ENCODE measurements at places on chromosomes 11 and 22.

DNA sequence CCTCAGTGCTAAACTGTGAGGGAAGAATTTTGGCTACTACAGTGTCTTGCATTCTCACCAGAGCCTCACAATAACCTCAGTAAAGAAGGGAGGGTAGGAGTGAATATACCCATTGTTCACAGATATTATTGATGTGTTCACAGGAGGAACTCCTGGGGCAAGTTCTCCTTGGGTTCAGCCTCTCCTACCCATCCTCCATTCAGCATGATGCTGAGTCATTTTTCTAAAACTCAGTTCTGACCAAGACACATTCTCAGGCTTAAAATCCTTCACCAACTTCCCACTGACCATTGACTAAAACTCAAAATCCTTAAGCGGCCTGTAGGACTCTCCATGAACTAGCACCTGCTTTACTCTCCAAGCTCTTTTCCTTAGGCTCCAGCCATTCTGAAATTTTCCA is 48.7 kb downstream of the SYTL2 start:
- no peak for DNase-seq

- DNase-seq: no peak
Measured at GRCh38 chr11:97345032-97345431, 955.2 kb downstream of the JRKL start.

- no peak for DNase-seq
Measured at GRCh38 chr22:19517171-19517500, 7.1 kb downstream of the CLDN5 start.

- no peak for DNase-seq
Measured at GRCh38 chr11:125314276-125315078, 149.9 kb downstream of the PKNOX2 start.

GRCh38 chr11:47388697-47389576 is 10.6 kb upstream of the SPI1 start:
- DNase-seq: no peak

DNA sequence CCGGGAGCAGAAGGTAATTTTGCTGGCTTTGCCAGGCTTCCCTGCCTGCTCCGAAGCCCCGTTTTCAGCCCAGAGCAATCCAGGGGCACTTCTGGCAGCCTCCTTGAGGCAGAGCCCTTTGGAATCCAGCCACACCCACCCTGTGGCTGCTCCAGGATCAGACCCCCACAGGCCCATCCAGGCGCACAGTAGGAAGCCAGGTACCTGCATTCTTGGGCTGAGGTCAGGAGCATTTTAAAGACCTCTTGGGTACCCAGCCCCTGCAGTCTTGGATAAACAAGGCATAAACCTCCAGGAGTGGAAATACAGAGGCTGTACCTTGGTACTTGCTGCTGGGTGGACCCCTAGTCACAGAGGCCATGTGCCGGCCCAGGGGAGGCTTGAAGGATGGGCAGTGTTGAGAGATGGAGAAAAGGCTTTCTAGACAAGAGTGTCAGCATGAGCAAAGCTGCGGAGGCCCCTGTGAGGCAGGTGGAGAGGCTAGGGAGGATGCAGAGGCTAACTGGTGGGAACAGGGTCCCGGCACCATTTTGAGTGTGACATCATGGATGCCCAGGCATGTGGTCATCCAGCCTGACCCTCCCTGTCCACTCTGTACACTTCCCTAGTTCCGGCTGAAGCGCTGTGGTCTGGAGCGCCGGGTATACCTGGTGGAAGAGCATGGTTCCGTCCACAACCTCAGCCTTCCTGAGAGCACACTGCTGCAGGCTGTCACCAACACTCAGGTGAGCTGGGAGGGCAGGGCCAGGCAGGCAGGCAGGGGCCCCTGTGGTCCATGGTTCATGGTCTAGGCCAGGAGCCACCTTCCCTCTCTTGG is 3.9 kb downstream of the MUS81 start:
- no peak for DNase-seq
